CD4-positive, alpha-beta T cell treated with Interleukin-6 at 100 ng/mL for 8 hours (primary cell): ENCODE measurements at places on chromosomes 7 and 10.

DNA sequence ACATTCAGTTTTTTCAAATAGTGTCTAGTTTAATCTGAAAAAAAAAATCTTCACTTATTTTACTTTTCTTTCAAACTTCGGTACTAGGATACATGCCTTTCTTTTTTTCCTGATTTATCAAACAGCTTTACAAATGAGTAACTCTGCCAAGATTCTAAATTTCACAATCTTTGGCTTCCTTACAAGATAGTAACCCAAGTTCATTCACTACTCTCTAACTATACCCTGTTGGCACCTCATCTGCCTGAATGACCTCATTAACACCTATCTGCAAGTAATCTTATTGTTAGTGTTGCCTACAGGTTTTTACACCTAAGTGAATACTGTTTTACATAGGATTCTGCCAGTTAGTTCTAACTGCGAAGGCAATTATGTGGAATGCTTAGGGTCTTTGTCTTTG, 159.8 kb downstream of the FOXP2 start:
- DNase-seq: no peak

- DNase-seq: no peak
Measured at GRCh38 chr7:132603220-132603833, 27.1 kb upstream of the PLXNA4 start.

DNA sequence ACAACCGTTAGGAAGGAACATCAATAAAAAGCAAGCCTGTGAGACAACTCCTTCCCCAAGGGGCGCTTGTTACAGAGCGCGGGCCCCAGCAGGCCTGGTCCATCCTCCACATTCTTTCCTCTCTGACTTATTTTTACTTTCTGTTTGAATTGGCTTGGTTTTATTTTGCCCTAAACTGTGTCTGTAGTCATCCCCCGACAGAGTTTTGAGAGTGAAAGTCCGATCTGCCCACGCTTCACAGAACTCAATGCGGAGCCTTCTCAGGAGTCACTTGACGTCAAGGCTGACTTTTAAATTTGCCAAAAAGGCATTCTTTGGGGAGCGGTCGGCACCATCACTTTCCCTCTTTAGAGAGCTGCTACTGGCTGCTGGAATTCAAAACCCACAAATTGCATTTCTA, 150.1 kb upstream of the KLF6 start:
- peak; percentile 42 for DNase-seq

DNA sequence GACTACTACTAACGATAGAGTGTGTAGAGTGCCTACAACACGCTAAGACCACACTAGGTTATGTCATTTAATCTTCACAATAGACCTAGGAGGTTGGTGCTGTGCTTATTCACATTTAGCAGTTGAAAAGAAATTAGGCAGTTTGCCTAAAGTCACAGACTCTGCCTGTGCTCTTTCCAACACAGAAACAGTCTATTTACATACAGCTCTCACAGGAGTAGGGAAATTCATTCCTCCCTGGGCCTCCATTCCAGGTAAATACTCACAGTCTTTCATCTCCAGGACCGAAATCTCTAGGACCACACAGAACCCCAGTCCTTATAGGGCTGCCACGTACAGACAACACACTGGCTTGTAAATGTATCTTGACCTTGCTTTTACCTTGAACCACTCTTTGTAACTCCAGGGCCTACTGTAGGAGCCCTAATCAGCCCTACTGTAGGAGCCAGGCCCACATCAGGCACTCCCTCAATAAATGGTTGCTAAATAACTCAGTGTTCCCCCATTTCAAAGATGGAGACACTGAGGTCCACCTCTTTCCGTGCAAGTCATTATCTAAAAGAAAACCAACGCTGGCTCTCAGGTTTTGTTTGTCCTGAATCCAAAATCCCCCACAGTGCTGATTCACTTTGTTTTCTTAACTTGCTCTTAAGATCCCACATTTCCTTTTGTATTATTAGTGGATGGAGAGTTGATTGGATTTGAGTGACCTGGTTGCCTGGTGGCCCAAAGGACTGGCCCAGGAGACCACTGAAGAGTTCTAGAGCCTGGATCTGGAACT, 146.9 kb downstream of the KCNMA1 start:
- DNase-seq: no peak

GRCh38 chr7:55248526-55248925, 116.6 kb upstream of the LANCL2 start:
- DNase-seq: no peak

GRCh38 chr7:52486267-52486666, 549.2 kb upstream of the POM121L12 start:
- no peak for DNase-seq

GRCh38 chr7:114832906-114833595, 88.8 kb upstream of the MDFIC start:
- DNase-seq: no peak

- DNase-seq: no peak
Measured at GRCh38 chr7:72403458-72404076, 8.6 kb downstream of the CALN1 start.

DNA sequence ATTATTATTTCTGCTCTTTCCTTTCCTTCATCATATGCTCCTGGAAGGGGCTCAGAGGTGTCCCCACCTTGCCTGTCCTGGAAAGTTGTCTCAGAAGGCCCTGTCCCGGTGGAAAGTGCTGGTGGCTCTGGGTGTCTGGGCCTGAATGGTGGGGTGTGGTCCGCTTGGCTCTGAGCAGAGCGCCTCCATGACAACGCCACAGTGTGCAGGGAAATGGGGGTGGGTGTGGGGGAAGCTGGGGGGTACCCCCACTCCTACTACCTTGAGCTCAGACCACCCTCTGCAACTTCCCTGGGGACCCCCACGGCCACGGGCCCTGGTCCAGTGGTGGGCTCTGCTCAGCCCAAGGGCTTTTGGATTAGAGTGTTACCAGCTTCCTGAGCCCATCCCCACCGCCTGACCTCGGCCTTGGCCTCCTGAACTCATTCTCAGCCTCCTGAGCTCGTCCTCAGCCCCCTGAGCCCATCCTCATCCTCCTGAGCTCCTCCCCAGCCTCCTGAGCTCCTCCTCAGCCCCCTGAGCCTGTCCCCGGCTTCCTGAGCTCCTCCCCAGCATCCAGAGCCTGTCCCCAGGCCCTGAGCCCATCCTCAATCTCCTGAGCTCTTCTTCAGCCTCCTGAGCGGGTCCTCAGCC, 106.4 kb upstream of the FAM20C start:
- no peak for DNase-seq

- DNase-seq: peak; percentile 74
Measured at GRCh38 chr10:4131407-4132215, 346.6 kb upstream of the KLF6 start.

- DNase-seq: no peak
Measured at GRCh38 chr7:13093160-13093559, 405.7 kb downstream of the ARL4A start.

- no peak for DNase-seq
Measured at GRCh38 chr10:104002911-104003310, 36.0 kb downstream of the SLK start.

GRCh38 chr7:40418448-40418847, 283.6 kb downstream of the SUGCT start:
- DNase-seq: no peak

- DNase-seq: no peak
Measured at GRCh38 chr10:94427166-94427565, 24.8 kb downstream of the TBC1D12 start.

DNA sequence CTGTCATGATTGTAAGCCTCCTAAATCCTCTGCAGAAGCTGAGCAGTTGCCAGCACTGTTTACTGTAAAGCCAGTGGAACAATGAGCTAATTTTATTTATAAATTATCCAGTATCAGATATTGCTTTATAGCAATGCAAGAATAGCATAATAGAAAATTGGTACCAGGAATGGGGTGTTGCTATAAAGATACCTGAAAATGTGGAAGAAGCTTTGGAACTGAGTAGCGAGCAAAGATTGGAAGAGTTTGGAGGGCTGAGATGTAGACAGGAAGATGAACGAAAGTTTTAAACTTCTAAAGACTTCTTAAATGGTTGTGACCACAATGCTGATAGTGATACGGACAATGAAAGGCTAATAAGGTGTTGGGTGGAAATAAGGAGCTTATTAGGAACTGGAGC, 917.4 kb upstream of the POT1 start:
- no peak for DNase-seq

DNA sequence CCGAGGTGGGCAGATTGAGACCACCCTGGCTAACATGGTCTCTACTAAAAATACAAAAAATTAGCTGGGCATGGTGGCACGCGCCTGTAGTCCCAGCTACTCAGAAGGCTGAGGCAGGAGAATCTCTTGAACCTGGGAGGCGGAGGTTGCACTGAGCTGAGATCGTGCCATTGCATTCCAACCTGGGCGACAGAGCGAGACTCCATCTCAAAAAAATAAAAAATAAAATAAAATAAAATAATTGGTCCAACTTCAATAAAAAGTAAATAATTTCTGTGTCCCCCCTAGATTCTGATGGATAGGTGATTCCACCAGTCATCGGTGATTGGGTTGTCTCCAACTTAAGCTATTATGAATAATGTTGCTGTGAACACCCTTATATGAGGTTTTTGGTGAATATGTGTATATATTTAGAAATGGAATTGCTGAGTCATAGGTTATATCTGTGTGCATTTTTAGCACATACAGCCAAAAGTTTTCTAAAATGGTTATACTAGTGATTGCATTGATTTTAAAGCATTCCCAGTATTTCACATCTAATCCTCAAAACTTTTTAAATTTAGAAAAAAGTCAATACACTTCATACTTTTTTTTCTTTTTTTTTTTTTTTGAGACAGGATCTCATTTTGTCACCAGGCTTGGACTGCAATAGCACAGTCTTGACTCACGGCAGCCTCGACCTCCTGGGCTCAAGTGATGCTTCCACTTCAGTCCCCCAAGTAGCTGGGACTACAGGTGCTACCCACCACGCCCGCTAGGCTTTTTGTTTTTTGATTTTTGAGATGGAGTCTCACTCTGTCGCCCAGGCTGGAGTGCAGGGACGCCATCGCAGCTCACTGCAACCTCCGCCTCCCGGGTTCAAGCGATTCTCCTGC, 13.7 kb upstream of the SRPK2 start:
- DNase-seq: no peak

GRCh38 chr10:96978621-96979154, 146.6 kb downstream of the LCOR start:
- DNase-seq: no peak

GRCh38 chr7:69645683-69646082, 47.4 kb downstream of the AUTS2 start:
- no peak for DNase-seq

DNA sequence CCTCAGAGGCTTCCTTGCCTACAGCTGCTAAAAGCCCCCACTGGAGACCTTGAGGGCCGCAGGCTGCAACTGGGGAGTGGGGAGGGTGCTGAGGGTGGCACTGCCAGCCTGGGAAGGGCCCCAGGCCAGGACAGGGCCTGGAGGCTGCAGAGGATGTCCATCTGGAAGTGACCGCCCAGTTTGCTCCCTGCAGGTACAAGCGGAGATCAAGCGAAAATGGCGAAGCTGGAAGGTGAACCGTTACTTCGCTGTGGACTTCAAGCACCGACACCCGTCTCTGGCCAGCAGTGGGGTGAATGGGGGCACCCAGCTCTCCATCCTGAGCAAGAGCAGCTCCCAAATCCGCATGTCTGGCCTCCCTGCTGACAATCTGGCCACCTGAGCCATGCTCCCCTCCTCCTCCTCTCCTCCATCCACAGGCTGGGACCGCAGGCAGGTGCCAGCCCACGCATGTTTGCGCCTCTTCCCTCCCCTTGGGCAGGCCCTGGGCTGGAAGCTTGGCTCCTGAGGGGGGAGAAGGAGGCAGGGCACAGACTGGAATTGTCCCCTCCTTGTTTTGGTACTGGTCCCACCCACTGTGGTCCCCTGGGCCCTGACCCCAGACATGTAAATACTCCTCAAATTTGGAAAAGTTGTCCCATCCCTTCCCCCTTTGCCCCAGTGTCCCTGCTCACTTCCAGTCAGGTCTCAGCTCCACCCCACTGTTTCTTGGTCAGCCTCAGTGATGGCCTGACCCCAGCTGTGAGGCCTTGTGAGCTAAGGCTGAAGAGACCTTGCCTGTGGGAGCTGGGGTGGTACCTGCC, 54.4 kb downstream of the ADCYAP1R1 start:
- no peak for DNase-seq

DNA sequence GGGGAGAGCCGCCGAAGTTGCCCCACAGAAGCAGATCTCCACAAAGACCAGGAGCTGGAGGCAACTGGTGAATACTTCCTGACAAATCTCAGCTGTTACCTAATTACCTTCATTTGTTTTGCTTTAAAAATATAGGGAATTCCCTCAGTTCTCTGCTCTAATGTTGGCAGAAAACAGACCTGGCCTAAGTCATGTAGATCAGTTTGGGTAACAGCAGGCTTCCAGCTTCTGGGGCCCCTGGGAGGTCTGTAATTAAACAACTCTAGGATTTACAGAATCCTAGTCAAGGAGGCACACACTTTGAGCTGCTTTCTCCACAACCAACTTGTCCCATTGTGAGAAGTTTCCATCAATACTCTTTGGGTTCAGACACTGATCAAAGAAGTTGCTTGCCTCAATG, 123.4 kb downstream of the HTR7 start:
- no peak for DNase-seq

- no peak for DNase-seq
Measured at GRCh38 chr10:114374053-114374791, 30.1 kb downstream of the AFAP1L2 start.

GRCh38 chr10:115525141-115525540, 432.0 kb downstream of the ATRNL1 start:
- no peak for DNase-seq

DNA sequence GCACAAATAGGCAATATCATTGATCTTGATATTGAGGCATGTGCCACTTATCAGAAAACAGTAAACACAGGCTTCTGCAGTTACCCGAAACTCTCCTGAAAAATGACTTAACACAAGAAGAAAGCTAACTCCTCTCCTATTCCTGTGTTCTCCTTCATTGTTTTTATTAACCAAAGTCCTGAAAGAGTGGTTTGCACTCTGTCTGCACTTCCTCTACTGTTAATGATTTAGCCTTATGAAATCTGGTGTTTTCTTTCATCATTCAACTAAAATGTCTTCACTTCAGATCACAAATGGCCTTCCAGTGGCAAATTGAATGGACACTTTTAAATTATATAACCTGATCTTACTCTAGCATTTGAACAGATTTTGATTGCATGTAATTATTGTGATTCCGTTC, 630.6 kb upstream of the PHF14 start:
- DNase-seq: no peak

DNA sequence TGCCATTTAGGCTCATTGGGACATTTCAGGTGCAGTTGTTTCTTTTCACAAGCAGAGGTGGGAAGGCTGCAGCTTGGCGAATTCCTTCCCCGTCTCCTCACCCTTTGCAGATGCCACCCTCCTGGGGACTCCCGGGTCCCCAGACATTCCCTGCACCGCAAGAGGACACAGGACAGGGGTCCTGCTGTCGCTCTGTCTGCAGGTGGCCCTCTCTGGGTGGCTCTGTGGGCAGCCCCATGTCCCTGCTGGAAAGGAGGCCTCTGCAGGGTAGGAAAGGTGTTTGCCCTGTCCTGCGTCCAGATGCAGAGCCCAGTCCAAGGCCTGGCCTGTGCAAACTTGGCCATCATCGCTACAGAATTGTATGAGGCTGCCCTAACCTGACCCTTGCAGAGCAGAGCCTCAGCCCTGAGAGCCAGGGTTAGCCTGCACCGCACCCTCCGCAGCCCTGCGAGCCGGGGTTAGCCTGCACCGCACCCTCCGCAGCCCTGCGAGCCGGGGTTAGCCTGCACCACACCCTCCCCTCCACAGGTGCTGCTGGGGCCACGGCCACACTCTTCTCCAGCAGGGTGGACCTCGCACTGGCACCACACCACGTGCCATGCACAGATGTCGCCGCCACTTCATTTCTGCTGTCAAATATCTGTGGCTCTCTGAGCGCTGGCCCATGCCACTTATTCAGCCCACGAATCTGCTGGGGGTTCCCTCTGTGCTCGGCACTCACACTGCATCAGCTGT, 61.0 kb downstream of the CFAP46 start:
- DNase-seq: no peak
